ENCODE measurements at places on chromosomes 3 and 15.

DNA sequence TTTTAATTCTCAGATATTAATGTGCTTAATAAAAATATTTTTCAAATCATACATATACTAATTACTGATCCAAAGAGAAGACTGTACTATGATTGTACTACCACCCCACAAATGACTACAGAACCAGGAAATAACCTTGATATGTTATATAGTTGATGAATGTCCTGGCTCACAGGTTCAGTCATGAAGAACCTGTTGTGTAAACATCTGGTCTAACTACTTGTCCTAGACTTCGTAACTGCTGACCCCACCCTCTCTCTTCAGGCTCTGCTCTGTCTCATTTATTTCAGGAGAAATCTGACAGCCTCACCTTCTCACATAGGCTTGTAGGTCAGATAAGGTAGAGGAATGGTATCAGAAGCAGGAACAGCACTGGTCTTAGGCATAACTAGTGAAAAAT lies 14.7 kb upstream of the CSTA start:
- no peak for DNase-seq

GRCh38 chr3:71570546-71570945 lies 13.0 kb downstream of the FOXP1 start:
- peak; percentile 62 for DNase-seq

DNA sequence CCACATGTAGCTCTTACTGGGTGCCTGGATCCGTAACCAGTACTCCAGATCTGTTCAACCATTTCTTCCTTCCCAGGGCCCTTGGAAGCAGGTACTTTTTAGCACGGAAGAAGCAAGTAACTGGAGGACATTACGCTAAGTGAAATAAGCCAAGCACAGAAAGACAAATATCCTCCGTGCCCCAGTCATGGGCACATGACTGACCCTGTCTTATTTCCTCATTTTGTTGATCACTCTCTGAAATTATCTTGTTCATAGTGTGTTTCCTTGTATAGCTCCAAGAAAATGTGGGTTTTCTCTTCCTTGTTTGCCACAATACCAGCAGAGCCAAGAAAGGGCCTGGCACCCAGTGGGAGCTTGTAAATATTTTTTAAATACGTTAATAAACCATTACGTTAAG lies 32.2 kb upstream of the MTMR14 start:
- no peak for DNase-seq

- no peak for DNase-seq
Observed at GRCh38 chr3:13582366-13583250, 33.7 kb downstream of the FBLN2 start.

GRCh38 chr3:53069422-53070068 lies 23.7 kb upstream of the SFMBT1 start:
- peak; percentile 13 for DNase-seq

DNA sequence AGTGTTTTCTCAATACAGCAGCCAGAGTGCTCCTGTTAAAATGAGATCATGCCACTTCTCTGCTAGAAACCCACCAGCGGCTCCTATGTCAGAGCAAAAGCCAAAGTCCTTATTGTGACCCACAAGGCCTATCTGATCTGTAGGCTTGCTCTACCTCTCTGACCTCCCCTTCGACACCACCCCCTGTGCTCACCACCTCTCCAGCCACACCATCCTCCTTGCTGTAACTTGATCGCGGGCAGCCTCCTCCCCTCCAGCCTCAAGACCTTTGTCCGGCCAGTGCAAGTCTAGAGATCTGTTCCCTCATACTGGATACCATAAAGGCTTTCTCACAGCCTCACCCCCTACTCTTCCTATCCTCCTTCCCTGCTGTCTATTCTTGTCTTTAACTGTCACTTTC lies 1.9 kb upstream of the IGDCC4 start:
- DNase-seq = no peak

DNA sequence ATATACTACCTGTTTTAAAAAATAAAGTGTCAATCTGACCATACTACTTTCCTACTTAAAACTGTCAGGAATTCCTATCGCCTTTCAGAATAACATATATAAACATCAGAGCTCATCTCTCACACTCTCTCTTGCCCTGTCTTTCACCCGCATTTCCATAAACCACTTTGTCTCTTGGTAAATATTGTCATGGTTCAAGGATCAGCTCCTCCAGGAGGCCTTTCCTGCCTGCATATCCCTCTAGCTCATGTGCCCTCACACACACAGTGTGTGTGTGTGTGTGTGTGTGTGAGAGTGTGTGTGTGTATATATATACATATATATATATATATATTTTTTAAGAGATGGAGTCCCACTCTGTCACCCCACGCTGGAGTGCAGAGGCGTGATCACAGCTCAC lies 6.7 kb downstream of the SUMF1 start:
- DNase-seq = no peak

GRCh38 chr15:98555173-98555515 lies 93.2 kb upstream of the IGF1R start:
- no peak for DNase-seq

- DNase-seq = no peak
Observed at GRCh38 chr3:66557170-66557569, 56.3 kb upstream of the LRIG1 start.

DNA sequence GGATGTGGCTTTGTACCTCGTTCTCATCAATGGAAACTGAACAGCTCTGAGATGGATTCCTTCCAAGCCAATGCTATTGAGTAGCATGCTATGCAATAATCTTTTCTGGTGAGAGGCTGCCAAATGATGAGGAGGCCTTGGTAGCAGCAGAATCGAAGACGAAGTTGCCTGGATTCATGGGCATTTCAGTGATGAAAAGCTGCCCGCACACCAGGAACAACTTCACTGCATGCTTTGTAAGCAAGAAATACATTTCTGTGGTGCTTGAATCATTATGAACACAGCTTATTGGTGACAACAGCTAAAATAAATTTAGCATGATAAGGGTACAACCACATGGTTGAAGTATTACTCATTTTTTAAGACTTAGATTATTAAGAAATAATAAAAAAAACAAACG lies 246.8 kb upstream of the ROBO1 start:
- DNase-seq = no peak

DNA sequence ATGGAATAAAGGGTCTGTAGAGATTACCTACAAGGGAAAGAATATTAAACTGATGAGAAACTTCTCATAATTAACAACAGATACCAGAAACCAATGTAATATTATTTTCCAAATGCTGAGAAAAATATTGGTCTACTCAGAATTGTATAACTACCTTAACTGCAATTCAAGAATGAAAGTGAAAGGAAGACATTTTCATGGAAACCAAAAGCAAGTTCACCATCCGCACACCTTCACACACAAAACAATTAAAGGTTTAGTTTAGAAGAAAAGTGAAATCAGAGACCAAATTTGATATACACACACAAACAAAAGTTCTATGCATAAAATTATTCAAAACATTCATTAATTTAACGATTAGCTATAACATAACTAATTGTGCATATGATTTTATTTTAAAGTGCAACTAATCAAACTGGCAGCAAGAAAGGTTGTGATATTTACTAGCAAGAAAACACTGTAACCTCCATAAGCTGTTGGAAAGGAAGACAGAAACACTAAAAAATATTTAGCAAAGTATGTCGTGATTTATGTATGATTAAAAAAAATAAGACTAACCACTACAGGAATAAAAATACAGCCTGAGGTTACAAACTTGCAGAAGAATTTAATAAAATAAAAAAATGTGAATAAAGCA lies 395.5 kb downstream of the FGF12 start:
- no peak for DNase-seq

DNA sequence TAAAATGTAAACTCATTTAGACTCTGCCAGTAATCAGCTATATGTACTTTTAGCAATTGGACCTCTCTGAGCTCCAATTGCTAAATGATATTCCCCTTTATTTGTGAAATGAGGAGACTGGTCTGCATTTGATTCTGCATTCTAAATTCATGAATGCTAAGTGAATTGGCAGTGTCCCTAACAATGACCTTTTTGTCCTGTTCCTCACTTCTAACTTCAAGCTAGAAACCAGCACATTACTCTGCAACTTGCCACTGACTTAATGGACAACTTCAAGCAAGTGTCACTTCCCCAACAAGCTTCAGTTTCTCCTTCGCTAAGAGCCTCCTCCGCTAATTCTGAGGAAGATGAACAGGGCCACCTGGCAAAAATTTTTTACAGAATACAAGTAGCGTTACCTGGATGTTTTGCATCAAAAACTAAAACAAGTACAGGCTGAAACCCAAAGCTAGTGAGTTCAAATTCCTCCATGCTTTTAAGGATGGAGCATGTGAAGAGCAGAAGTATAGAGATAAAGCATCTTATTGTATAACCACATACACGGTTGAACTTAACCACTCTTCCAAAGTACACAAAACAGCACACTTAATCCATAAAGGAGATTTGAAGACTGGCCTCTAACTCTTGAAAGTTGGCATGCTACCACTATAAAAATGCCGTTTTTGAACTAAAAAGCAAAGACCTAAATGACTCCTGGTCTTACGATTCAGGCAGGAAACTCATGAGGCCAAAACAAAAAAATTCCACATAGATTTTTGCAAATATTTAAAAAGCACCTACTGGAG lies 207.6 kb downstream of the MAGI1 start:
- DNase-seq = no peak

- DNase-seq = no peak
Observed at GRCh38 chr3:143628971-143629370, 219.3 kb downstream of the SLC9A9 start.

GRCh38 chr3:160755776-160756304 lies at the start of gene PPM1L:
Gene PPM1L (plus strand): TSS chr3:160756231.
- peak; percentile 66 for DNase-seq

DNA sequence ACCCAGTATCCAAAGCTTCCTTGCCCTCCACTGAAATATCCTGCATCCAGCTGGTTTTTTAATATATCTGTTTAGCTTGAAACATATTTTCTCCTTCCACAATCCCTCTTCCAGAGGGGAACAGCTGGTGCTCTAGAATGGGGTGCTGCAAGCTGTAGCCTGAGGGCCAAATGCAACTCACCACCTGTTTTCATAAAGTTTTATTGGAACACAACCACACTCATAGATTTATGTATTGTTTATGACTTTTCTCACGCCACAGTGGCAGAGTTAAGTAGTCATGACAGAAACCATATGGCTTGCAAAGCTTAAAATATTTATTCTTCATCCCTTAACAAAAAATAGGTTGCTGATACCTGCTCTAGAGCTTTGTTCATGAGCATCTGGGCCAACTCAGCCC lies 298.7 kb downstream of the CLSTN2 start:
- peak; percentile 90 for DNase-seq

DNA sequence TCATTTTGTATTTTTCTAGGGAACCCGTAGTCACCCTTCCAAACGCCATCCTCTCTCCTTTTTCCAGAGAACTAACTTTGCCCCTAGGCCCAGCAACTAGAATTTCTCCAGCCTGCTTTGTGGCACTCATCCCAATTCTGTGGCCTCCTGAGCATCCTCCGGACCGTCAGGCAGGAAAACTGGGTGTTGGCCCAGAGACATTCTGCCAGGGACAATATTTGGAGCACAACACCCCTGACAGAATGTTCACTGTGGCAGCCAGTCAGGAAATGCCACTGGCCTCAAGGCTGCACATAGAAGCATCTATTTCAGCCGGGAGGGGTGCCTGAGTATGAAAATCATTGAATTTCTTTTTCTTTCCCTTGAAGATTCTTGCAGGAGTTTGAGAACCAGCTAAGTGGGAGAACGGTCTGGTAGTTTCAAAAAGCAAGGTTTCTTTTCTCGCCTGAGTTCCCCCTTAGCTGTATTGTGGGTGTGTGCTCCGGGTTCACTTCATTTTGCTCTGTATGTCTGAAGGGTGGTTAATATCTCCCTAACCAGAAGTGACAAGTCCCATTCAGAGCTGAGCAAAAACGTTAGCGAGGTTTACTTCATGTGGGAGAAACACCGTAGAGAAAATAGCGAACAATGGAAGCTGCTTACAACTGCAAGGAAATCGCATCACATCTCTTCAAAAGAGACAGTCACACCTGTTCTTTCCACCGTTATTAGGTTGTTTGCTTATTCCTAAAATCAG lies 108.1 kb upstream of the TPM1 start:
- no peak for DNase-seq

DNA sequence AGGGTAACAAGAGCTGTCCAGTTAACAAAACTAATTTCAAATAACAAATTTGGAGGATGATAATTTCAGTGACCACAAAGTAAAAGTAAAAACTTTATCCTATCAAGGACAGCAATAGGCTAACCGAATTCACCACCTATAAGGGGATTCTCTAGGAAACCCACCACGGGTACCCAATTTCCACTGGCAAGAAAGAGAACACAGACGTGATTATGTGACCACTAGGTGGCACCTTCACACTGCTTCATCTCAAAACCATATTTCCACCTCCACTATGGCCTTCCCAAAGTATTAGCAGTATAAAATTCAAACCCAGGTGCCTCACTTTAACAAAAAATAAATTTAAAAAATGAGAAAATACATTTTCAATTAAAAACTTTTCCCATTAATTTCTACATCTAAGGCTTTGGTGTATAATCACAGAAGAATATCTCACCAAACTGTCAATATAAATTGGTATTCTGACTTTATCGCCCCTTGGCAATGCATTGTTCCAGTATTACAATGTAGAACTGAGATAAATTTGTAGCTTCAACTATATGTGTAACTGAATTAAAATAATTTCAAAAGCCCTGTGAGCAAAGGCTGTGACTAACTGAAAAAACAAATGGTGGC lies 96.5 kb downstream of the FSIP1 start:
- DNase-seq = peak; percentile 37

DNA sequence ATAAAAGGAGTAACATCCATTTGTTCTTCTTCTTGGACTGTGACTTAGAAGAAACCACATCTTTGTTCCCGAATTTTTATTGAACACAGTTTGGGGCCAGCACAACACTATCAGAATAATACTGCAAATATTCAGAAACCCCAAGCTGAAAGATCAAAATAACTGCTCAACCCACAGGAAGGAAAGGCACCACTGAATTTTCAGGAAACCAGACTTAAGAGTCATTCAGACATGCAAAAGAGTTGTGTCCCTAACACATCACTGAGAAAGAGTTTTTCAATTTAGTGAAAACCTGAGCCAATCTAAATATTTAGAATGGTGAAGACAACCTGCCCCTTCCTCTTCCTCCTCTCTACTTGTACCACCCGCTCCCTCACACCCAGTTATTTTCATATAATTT lies 295.0 kb upstream of the RORA start:
- DNase-seq = no peak

GRCh38 chr3:64368257-64369020 lies 143.2 kb upstream of the PRICKLE2 start:
- DNase-seq = peak; percentile 69

- peak; percentile 27 for DNase-seq
Observed at GRCh38 chr15:78212546-78213424, 21.6 kb downstream of the ACSBG1 start.

- no peak for DNase-seq
Observed at GRCh38 chr3:66488492-66488891, 12.3 kb downstream of the LRIG1 start.

All from NCI-H524 (cell line).